Thymus (tissue), 14 donors: ENCODE measurements at places on chromosomes 7 and 10. TPM values are rescaled to one million over a fixed set of nuclear protein-coding genes. Genes with fewer than 3 reads are reported as not detected.

The IL15RA gene
- total RNA-seq: 5.5 TPM

- no peak for DNase-seq
- H3K27me3 ChIP-seq: no peaks in the 10 kb centered on the region
- H3K36me3 ChIP-seq: no peaks in the 10 kb centered on the region
- H3K4me1 ChIP-seq: no peaks in the 10 kb centered on the region
- H3K4me3 ChIP-seq: no peak overlapping the region
- H3K27ac ChIP-seq: no peak overlapping the region
These were observed 354.2 kb upstream of the ZWINT start for GRCh38 chr10:56715262-56715661.

DNA sequence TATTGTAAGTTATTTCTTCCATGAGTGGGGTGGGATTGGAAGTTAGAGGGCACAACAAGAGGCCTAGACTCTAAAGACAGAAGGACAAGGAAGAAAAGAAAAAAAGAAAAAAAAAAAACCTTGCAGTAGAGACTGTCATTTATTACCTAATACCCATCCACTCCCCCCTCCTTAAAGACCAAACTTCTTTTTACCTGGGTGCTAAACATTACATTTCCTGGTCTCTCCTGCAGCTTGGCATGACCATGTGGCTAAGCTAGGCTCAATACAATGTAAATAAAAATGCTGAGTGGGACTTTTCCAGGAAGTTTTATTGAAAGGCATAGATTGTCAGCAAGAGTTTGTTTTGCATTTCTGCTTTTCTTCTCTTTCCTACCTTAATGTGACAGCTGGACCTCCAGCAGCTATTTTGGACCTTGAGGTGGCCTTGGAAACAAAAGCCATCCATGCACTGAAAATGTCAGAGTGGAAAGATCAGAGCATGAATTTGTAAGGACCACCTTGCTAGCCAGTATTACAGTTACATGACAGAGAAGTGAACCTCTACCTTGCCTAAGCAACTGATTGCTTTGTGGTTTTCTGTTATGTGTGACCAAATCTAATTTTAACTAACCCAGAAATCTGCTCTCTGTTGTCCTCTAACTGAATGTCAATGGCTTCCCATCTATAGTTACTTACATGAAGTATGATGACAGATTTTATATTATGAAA lies 81.3 kb upstream of the SFMBT2 start:
- no peaks in the 10 kb centered on the region for H3K27me3 ChIP-seq
- H3K36me3 ChIP-seq: no peaks in the 10 kb centered on the region
- H3K4me1 ChIP-seq: peaks cover 3% of the 10 kb centered on the region
- H3K4me3 ChIP-seq: no peak overlapping the region
- no peak for DNase-seq

DNA sequence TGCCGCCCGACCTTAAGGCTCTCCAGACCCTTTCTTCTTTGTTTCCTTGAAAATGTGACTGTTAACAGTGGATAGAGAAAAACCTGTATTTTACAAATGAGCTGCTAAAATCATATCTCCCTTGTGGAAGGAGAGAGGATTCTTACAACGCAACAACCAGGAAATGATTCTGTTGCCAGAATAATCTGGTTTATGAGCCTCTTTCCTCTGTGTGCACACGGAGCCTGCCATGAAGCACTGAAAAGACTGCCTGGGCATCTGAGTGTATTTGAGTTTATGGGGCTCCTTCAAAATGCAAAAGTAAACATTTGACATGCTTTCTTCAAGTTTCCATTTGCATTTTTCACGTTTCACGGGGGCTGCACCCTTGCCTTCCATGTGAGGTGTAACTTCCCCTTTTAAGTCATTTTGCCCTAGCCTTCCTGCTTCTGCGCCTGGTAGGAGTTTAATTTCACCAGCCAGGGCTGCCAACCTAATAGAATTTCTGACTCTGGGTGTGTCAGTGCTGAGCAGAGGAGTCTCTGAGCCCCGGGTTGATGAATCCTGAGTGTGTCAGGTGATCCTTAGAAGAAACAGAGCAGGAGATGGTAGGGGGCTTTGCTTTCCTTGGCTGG lies 101.2 kb downstream of the GRB10 start:
- no peak for DNase-seq
- no peaks in the 10 kb centered on the region for H3K27me3 ChIP-seq
- no peak overlapping the region for H3K27ac ChIP-seq
- no peaks in the 10 kb centered on the region for H3K36me3 ChIP-seq

The CHST15 gene
- total RNA-seq: 12.4 TPM

- no peak overlapping the region for H3K27ac ChIP-seq
- H3K27me3 ChIP-seq: no peaks in the 10 kb centered on the region
- H3K4me3 ChIP-seq: no peak overlapping the region
- H3K36me3 ChIP-seq: no peaks in the 10 kb centered on the region
These were observed 970.7 kb downstream of the KCNMA1 start for GRCh38 chr10:76666891-76667290.

DNA sequence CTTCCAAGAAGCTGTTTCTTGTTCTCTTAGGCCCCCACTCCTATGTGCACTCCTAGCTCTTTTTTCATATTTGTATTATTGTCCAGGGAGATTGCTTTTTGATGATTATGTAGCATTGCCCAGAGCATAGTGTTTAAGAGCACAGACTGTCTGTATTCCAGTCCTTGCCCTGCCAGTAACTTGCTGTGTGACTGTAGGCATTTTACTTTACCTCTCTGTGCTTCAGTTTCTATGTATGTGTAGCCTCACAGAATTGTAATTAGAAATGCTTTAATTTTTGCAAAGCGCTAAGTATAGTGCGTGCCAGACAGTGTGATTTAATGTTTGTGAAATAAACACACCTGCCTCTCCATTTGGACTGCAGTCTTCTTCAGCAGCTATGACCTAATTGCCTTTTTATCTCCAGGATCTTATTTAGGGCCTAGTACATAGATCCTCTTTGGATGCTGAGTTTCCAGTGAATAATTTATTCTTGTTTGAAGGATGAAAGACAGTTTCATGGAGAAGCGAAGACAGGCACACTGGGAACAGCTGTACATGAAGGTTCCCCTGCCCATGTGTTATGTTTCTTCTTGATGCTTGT lies 1.4 kb downstream of the SEC23IP start:
- peaks cover 8% of the 10 kb centered on the region for H3K36me3 ChIP-seq
- DNase-seq: no peak
- no peaks in the 10 kb centered on the region for H3K27me3 ChIP-seq
- peaks cover 12% of the 10 kb centered on the region for H3K4me1 ChIP-seq
- no peak overlapping the region for H3K4me3 ChIP-seq

The EPO gene
- 0.09 TPM for total RNA-seq
